ENCODE measurements at places on chromosomes 5 and 9.

GRCh38 chr5:37664551-37664950 lies 175.3 kb downstream of the GDNF start:
- peaks cover under 1% of the 10 kb centered on the region for H3K36me3 ChIP-seq
- DNase-seq: no peak
- no peak overlapping the region for H3K4me3 ChIP-seq

DNA sequence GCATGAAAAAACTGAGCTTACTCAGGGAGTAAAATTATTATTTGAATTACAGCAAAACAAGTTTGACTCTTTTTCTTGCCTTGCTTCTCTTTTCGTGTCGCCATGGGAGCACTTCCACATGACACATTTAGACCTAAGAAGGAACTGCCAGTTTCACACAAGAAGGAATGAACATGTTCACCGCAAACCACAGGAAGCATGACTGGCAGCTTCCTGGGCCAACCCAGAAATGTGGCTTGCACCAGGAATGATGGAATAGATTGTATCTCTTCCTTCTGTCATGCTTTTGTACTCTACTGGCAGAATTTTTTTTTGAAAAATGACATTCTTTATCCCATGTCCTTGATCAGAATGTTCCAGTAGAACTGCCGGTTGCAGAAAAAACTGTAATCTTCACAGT lies 32.9 kb upstream of the MAN2A1 start:
- H3K36me3 ChIP-seq: no peaks in the 10 kb centered on the region
- no peak overlapping the region for H3K27ac ChIP-seq
- DNase-seq: no peak
- H3K4me1 ChIP-seq: no peaks in the 10 kb centered on the region

GRCh38 chr9:4012441-4012840 lies 287.4 kb downstream of the GLIS3 start:
- H3K4me3 ChIP-seq: no peak overlapping the region

GRCh38 chr9:110257097-110257841 lies 962 bp upstream of the TXN start:
- H3K4me3 ChIP-seq: peak overlapping the region; percentile 95
- no peaks in the 10 kb centered on the region for H3K36me3 ChIP-seq
- no peaks in the 10 kb centered on the region for H3K27me3 ChIP-seq
- H3K4me1 ChIP-seq: peaks cover 39% of the 10 kb centered on the region

GRCh38 chr5:31819926-31820516 lies 181.1 kb downstream of the PDZD2 start:
- H3K4me3 ChIP-seq: no peak overlapping the region
- no peak for DNase-seq
- H3K4me1 ChIP-seq: no peaks in the 10 kb centered on the region

GRCh38 chr5:132414634-132415378 lies 45.3 kb downstream of the SLC22A5 start:
- peak; percentile 53 for DNase-seq
- H3K36me3 ChIP-seq: no peaks in the 10 kb centered on the region
- H3K4me3 ChIP-seq: no peak overlapping the region
- peaks cover 53% of the 10 kb centered on the region for H3K4me1 ChIP-seq
- peak overlapping the region; percentile 63 for H3K27ac ChIP-seq

- no peak for DNase-seq
- H3K36me3 ChIP-seq: no peaks in the 10 kb centered on the region
- no peak overlapping the region for H3K27ac ChIP-seq
- H3K27me3 ChIP-seq: no peaks in the 10 kb centered on the region
- H3K4me3 ChIP-seq: no peak overlapping the region
- no peaks in the 10 kb centered on the region for H3K4me1 ChIP-seq
Observed at GRCh38 chr9:81729135-81729534, 39.8 kb upstream of the TLE1 start.

DNA sequence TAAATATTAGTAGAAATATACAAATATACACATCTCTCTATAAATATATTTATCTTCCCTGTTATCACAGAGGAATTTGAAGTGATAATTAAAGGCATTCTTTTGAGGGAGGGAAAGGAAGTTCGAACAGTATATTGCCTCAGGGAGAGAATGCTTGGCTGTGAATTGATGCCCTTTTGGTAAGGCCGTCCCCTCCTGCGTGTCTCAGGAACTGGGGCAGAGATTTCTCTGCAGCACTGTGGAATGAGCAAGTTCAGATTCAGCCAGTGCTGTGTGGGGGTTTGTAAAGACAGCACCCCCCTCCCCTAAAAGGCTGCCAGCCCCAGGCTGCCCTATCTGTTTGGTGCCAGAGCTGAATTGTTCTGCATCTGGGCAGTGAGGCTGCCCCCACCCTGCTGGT lies 42.0 kb downstream of the UBE2QL1 start:
- DNase-seq: no peak
- H3K4me3 ChIP-seq: no peak overlapping the region
- H3K27me3 ChIP-seq: peaks cover 26% of the 10 kb centered on the region
- H3K36me3 ChIP-seq: no peaks in the 10 kb centered on the region

DNA sequence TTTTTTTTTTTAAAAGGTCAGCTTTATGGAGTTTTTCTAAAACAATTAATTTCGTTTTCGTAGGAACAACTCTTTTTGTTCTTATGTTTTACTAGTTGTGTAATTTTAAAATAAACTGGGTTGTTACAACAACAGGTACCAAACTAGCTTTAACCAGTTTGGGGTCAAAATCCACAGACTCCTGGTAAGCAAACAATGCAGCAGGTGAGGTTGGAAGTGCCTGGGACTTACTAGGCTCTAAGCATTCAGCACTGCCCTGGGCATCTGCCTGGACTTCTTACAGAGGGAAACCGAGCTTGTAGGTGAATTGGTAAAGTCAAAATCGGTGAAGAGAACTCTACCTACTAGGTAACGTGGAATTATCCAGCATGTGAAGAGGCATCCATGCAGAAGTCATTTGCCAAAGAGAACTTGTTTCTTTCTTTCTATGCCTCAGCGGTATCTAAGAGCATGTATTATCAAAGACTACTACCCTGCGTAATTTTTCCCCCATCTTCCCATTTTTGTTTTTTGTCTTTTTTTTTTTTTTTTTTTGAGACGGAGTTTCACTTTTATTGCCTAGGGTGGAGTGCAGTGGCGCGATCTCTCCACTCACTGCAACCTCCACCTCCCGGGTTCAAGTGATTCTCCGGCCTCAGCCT lies 145.4 kb downstream of the KCTD16 start:
- DNase-seq: peak; percentile 12
- no peaks in the 10 kb centered on the region for H3K36me3 ChIP-seq
- no peak overlapping the region for H3K4me3 ChIP-seq
- no peaks in the 10 kb centered on the region for H3K27me3 ChIP-seq

DNA sequence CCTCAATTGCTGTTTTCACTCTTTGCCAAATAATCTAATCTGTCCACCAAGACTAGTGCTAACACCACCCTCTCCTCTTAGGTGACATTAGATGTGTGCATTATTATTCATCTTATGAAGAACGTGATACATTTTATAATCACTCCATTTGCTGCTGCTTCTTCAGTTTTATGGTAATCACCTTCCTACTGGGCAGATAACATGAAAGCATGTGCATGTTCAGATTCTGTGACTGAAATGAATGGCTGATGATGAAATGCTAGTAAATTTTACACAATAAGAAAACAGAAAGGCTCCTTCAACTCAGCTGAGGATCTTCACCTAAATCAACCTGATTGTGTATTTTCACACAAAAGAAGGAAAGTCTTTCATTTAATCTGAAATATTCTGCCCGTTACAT lies 577.6 kb downstream of the CSNK1G3 start:
- no peaks in the 10 kb centered on the region for H3K27me3 ChIP-seq
- no peak for DNase-seq
- H3K27ac ChIP-seq: no peak overlapping the region
- no peaks in the 10 kb centered on the region for H3K36me3 ChIP-seq
- no peak overlapping the region for H3K4me3 ChIP-seq

DNA sequence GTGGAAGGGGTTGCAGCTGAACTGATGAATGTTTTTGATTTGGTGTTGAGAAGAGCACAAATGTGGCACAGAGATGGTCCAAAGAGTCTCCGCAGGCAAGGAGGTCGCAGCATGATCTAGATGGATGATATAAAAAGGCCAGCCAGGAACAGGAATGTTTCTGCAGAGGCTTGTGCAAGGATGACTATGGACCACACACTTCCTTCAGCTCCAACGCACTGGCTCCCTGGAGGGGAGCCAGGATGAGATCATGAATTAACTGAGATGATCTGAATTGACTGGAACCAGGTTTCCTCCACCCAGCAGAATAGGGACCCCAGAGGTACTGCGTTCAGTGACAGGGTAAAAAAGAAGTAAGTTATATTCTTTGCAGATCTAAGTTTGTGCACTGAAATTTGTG lies 89.0 kb downstream of the ARSB start:
- peaks cover 33% of the 10 kb centered on the region for H3K36me3 ChIP-seq
- H3K27ac ChIP-seq: no peak overlapping the region
- H3K4me3 ChIP-seq: no peak overlapping the region
- no peak for DNase-seq

- no peaks in the 10 kb centered on the region for H3K36me3 ChIP-seq
- peaks cover 19% of the 10 kb centered on the region for H3K4me1 ChIP-seq
- DNase-seq: no peak
- H3K27ac ChIP-seq: no peak overlapping the region
Observed at GRCh38 chr9:37243588-37244345, 123.4 kb downstream of the ZCCHC7 start.

- H3K4me1 ChIP-seq: no peaks in the 10 kb centered on the region
- DNase-seq: no peak
- no peak overlapping the region for H3K27ac ChIP-seq
- no peaks in the 10 kb centered on the region for H3K36me3 ChIP-seq
- H3K4me3 ChIP-seq: no peak overlapping the region
Observed at GRCh38 chr5:42915306-42915866, 103.7 kb upstream of the SELENOP start.

DNA sequence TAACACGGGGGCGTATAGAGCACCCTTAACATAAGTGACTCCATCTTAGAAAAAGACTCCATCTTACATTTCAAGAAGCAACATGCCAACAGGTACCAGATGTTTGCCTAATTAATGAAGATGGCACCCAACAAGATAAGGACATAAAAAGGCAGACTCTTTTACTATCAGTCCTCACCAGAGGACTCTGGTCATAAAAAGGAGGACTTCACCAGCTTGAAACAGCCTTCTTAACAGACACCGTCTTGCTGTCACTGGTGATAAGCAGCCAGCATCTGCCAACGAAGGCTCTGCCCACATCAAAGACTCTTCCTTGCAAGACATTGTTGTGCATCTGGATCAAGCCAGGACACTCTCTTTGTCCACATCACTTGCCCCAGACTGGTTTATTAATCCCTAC lies 80.3 kb downstream of the S1PR3 start:
- H3K4me3 ChIP-seq: no peak overlapping the region
- no peak overlapping the region for H3K27ac ChIP-seq
- DNase-seq: no peak
- no peaks in the 10 kb centered on the region for H3K4me1 ChIP-seq

- no peaks in the 10 kb centered on the region for H3K36me3 ChIP-seq
- no peak for DNase-seq
- H3K4me3 ChIP-seq: no peak overlapping the region
Observed at GRCh38 chr5:15037247-15037908, 165.8 kb upstream of the ANKH start.

DNA sequence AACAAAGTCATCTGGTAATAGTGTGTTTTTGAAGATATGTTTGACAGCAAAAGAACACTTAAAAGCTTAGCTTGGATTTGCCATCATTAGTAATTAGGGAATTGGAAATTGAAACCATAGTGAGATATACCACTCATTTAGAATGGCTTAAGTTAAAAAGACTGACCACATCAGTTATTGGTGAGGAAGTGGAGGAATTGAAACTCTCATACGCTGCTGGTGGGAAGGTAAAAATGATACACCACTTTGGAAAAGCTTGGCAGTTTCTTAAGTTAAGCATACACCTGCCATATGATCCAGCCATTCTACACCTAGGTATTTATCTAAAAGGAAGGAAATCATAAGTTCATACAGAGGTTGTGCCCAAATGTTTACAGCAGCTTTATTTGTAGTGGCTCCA lies 213.2 kb downstream of the TRIO start:
- no peaks in the 10 kb centered on the region for H3K4me1 ChIP-seq
- peaks cover 33% of the 10 kb centered on the region for H3K36me3 ChIP-seq
- no peak overlapping the region for H3K4me3 ChIP-seq
- no peak overlapping the region for H3K27ac ChIP-seq
- no peak for DNase-seq

GRCh38 chr5:147601652-147602051 lies 91.8 kb upstream of the DPYSL3 start:
- H3K36me3 ChIP-seq: no peaks in the 10 kb centered on the region
- H3K27ac ChIP-seq: no peak overlapping the region
- no peak for DNase-seq
- H3K27me3 ChIP-seq: no peaks in the 10 kb centered on the region
- no peaks in the 10 kb centered on the region for H3K4me1 ChIP-seq

DNA sequence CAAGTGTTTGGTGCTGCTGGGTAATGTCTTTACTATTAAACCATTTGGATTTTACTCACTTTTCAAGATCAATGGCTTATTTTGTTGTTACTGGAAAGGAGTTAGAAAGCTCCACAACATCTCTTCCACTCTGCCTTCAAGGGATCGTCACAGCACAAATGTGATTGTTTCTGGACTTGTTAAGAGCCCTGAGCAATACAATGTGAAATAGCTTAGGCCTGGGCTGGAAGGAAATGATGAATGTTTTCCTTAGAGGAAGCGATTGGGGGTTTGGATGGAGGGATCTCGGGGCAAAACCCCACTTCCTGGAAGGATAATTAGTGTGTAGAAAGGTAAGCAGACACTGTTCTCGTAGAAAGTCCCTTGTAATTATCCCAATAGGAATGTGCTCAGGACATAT lies 59.3 kb upstream of the MYO10 start:
- no peaks in the 10 kb centered on the region for H3K27me3 ChIP-seq
- no peak overlapping the region for H3K4me3 ChIP-seq
- no peak for DNase-seq
- no peaks in the 10 kb centered on the region for H3K36me3 ChIP-seq
- no peaks in the 10 kb centered on the region for H3K4me1 ChIP-seq
